ENCODE measurements at places on chromosomes 11 and 22.

DNA sequence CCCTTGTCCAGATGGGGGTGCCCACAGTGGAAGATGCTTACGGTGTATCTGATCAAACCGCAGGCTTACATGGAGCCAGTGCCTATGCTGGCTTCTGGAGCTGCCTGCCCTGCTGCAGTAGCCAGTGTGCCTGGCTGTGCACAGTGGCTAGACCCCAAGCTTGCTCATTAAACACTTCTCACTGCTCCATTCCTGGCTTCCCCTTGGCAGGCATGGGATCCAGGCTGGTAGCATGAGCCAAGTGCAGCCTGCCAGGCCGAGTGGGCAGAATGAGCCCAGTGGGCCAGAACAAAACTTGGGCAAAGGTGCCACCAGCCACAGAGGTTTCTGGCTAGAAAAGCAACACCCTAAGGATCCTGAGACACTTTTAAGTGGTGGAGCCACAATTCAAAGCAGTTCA, 55.4 kb upstream of the B3GNT6 start:
- DNase-seq, result no peak

DNA sequence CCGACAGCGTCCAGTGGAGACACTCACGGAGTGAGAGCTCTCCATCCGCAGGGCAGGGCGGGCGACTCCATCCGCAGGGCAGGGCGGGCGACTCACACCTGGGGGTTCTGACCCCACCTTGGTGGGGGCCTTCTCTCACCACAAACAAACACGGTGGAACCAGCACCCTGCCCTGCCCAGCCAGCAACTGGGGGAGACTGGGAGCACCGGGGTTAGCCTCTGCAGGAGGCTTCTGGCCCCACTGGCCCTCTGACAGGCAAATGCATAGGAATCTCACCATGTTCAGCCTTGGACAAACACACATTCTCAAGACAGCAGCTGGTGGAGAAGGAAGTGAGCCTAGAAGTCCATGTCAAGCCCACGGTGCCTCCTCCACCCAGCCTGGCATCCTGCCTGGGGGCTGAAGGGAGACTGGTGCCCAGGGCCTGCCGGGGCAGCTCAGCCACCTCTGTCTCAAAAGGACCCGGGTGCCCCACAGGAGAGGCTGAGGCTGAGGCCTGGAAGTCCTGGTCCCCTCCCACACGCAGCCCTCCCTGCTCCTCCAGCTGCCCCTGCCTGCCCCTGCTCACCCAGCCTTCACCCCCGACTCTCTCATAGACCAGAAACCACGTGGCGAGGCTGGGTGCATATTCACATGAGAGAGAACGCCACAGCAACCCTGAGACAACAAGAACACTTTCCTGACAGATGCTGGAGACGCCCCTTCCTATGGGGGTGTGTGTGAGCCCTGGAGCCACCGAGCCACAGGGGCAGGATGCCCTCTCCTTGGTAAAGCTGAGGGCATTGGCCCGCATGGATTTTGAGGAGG, 98.4 kb upstream of the B3GAT1 start:
- DNase-seq, result no peak

DNA sequence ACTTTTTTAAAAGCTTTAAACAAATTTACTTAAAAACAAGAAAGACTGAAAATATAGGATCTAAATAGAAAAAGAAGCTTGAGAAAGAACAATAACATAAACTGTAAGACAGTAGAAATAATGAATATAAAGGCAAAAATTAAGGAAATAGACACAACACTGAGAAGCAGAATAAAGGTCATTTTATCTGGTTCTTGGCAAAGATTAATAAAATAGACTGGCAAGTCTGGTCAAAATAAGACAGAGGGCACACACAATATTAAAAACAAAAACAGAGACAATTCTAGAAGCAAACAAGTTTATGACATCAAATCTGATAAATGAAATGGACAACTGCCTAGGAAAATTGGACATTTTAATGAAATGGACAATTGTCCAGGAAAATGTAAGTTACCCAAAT, 105.8 kb downstream of the ATG16L2 start:
- DNase-seq, result no peak

GRCh38 chr11:8760896-8761295, 78.3 kb downstream of the RPL27A start:
- DNase-seq, result no peak

GRCh38 chr11:108927791-108928545, 263.1 kb downstream of the DDX10 start:
- DNase-seq, result no peak
